ENCODE measurements at places on chromosomes 5 and 9. TPM values are rescaled to one million over a fixed set of nuclear protein-coding genes. Genes with fewer than 3 reads are reported as not detected.

DNA sequence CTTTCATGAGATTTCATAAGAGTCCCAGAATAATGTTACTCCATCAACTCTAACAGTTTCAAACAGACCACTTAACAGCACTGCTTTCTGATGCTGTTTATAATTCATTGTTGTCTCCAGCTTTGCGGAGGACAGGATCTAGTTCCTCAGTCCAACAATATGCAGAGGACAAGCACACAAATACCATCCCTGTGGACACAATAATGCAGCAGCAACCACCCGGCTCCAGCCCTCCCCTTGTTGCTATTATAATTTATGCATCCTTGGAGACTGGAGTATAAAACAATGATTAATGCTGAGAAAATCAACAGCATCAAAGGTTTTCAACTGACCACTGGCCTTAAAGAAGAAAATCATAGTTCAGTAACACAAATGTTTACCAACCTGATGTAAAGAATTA, 108.3 kb downstream of the DENND1A start:
- no peak for DNase-seq

DNA sequence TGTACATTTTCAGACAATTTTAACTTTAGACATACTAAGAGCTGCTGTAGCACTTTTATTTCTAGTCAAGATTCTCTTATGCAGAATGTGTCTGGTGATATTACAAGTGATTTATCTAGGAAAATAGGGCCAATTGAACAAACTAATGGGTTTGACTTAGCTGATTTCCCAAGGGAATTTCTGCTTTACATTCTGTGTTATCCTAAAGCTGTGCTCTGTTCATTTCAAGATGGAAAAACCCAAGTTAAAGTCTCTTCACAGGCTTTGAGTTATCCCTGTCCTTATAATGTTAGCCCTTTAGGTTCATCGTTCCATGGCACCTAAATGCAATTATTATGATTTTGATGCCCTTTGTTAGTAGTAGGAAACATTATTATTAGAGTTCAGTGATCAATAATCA, 704.9 kb upstream of the CDH18 start:
- DNase-seq: no peak

GRCh38 chr9:119044806-119045205, 324.4 kb downstream of the BRINP1 start:
- DNase-seq: no peak

DNA sequence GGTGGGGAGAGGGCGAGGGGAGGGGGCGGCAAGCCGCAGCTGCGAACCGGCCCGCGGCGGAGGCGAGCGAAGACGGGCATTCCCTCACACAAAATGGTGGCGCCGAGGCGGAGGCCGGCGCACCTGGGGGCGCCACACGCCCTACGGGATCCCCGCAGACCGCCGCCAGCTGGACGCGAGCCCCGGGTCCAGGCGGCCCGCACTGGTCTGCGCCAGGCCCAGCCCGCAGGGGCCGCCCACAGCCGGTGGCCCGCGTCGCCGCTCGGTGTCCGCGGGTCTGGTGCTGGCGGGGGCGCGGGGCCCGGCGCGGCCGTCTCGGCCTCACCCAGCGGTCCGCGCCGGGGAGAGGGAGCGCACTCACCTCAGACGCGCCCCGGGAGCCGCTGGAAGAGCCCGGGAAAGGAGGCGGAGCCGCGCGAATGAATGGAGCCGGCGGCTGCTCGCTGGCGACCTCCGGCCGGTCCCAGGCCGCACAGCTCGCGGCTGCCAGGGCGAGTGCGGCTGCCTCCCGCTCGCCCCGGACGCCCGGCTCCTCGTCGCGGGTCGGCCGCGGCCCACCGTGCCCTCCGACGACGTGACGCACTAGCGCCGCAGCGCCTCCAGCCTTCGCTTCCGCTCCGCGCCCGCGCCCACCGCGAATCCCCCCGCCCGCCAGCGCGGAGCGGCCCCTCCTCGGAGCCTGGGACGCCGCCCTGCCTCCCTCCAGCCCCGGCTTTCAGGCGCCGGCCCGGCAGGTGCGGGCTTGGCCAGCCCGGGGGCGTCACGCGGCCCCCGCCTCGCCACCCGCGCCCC, at the start of gene FAM169A:
TSS of gene FAM169A (minus strand) at position 584 of the 792 bp plus-strand sequence. CDS start 24,711 bp downstream, outside the sequence.
- peak; percentile 75 for DNase-seq

DNA sequence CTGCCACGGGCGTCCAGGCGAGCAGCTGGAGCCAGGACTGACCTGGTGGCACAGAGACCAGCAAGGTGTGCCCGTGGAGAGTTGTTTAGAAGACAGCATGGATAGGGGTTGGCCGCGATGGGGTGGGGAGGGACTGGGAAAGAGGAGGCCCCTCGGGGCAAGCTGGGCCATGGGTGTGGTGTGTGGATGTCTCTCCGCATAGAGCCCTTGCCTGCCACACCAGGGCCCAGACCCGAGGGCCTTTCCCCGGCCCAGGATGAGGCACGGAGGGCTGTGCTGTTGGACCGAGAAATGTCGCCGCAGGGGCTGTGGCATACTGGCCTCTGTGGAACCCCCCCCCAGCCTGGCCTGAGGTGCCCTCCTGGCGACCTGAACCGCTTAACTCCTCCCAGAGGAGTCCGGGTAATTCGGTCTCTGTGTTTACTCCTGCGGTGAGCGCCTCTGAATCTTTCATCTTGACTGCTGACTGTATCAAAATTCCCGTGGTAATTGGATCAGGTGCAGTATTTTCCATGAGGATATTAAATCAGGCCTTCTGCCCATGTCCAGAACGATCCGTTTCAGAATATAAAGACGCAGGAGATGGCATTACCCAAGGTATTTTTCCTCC, 22.5 kb upstream of the LAMC3 start:
- no peak for DNase-seq

DNA sequence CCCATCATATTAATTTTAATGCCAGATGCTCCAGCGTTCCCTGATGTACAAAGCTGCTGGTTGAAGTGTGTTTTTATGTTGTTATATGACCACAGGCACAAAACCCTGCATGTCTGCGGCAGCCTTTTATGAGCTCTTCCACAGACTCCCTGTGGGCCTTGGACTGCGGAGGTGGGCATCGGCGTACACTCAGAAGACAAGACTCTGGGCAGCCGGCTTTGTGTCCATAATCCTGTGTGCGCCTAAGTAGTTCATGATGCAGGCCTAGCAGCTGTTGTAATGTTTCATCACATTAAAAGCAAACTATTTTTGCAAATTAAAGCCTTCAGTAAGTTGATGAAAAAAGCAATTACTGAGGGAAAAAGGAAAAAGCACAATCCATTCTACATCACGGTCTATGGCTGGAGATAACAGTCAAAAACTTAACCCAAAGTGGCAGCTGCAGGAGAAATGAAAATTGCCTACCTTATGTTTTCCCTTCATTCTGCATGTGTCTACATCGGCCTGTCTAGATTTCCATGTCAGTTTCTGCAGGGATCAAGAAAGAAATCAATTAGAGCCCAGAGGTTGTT, 78.8 kb downstream of the SEMA6A start:
- DNase-seq: no peak

TRIM36 gene
- 55.2 TPM for total RNA-seq

DNA sequence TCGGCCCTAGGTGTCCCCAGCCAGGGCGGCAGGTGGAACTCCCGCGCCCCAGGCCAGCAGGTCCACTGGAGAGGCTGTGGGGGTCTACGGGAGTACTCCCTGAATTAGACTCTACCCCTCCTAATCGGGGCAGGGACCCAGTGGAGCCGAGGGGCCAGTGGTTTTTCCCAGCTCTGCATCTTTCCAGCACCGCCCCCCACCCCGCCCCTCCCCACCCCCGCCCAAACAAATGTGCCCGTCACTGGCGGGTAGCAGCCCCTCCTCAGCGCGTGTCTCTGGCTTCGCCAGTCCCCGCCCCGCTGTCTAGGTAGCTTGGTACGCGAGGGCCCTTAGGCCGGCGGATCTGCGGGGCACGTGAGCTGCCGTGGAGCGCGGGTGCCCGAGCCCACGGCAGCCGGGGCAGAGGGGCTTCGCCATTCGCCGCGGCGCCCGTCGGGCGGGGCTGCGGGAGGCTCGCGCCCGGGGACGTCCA, 7.0 kb downstream of the UNC5A start:
- no peak for DNase-seq

- DNase-seq: no peak
Observed at GRCh38 chr9:126698251-126698650, 84.5 kb downstream of the LMX1B start.

SMIM15 gene
- 76.6 TPM for total RNA-seq

DNA sequence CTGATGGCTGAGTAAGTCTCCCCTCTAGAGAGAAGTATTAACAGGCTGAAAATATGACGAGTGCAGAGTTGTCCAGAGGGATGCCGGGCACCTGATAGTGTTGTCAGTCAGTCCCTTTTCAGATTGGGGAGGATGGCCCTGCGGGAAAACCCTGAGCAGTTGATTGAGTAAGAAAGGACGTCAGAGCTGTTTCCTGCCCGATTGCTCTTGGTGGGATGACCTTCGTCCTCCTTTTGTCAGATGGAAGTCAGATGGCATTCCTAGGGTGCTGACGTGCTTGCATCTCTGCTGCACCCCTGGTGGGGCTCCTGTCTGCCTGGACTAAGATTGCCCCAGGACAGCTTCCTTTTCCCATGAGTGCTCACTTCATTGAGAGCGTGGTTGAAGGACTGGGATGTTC, 9.8 kb downstream of the ZNF354B start:
- no peak for DNase-seq

- DNase-seq: no peak
Observed at GRCh38 chr9:92538541-92538940, 2.8 kb upstream of the ECM2 start.

DNA sequence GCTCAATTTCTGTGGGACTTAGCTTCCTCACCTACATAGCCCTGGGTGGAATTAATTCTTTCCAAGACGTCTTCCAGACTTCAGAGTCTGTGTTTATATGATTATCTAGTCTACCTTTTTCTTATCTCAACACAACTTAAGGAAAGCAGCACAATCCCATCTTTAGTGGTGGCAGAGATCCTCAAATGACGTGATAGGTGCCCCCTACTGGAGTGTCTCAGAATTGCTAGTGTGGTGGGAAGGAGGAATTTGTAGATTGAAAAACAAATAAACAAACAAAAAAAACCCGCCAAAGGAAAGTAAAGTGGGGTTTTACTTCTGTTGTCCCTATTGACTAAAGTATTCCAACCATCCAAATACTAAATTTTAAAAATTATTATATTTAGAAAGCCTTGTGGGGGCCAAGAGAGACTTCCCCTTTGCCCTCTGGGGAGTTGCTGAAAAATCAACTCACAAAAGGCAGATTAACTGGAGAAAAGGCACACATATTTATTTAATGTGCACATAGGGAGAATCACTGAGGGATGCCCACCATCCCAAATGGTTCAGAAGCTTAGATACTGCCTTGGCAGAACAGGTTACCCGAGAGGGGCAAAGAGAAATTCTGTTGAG, 283.3 kb downstream of the TMEM167A start:
- DNase-seq: no peak

KLF4 gene
- total RNA-seq: 49.5 TPM

Data from type B pancreatic cell (in vitro differentiated cells).